ENCODE measurements at places on chromosomes 3 and 15.

- DNase-seq, result no peak
These were observed 48.5 kb upstream of the FURIN start for GRCh38 chr15:90819850-90820249.

DNA sequence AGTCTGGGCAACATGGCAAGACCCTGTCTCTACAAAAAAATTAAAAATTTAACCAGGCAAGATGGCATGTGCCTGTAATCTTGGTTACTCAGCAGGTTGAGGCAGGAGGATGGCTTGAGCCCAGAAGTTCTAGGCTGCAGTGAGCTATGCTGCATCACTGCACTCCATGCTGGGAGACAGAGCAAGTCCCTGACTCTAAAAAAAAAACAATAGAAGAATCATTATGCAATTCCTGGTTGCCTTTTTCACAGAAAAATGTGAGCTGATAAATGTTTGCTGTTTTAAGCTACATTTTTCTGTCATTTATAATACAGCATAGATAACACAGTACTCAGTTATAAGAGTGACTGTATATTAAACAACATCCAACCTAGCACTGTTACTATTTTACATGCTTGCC, 148.8 kb downstream of the SCAPER start:
- no peak for DNase-seq

DNA sequence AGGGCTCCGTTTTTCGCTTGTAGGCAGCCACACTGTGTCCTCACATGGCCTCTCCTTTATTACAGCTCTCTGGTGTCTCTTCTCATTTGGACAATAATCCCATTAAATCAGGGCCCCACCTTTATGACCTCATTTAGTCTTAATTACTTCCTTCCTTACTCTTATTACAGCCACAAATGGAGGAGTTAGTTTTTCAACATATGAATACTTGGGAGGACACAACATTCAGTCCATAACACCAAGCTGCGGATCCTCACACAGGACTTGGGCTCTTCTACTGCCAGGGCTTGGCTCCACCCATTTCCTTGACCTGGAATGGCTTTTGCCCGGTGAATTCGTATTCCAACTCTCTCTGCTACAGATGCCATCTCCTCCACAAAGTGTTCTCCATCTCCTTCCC, 74.3 kb upstream of the SLC7A14 start:
- no peak for DNase-seq

- no peak for DNase-seq
These were observed 3.0 kb upstream of the CPEB1 start for GRCh38 chr15:82650046-82650670.

DNA sequence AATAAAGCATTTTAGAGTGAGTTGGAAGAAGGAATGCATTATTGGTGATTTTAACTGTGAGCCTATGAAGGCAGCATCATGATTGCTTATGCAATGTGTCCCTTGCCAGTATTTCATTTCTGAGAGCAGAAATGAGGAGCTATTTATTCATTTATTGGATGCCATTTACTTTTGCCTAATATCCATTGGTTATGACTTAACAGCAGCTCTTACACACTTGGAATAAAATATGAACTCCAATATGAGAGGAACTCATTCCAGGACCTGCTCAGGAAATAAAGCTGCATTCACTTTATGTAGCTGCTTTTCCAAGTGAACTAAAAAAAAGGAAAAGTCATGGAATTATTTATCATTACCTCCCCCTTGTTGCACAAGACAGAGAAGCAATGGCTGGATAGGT, 280.1 kb downstream of the LRTM1 start:
- DNase-seq, result no peak

DNA sequence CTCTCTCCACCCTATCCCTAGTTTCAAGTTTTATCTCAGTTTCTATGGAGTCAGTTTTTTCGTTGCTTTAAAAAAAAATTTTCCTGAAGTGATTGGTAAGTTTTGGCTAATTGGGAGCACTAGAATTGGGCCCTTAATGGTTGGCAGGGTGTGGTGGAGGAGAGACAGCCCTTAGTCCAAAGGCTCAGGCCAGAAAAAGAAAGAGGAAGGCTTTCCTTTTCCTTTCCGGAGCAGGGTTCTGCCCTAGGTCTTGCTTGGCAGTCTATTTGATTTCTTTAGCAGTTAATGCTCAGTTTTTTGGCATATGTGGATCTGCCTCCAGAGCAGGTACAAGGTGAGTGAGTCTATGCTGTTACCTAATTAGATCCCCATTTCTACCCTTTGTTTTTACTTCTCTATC, 22.7 kb downstream of the CTNNB1 start:
- DNase-seq, result no peak

Data from esophagus muscularis mucosa (tissue), 4 donors.